ENCODE measurements at places on chromosomes 7 and 10.

DNA sequence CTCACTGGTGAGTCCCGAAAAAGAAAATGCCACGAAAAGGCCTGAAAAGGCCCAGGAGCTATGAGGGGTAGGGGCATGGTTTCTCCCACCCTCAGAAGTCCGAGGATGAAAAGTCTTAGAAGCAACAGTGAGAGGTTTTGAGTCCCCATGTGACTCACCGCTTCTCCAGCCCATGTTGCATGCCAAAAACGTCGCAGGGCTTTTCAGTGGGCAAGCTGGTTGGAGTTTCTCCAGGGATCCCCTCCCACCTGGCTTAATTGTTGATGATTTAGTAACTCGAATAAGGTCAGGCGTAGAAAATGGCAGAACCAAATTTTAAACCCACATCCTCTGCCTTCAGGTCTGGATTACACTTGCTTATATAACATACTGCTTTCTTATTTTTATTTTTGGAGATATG is 96.3 kb upstream of the ARMC3 start:
- DNase-seq, result no peak

DNA sequence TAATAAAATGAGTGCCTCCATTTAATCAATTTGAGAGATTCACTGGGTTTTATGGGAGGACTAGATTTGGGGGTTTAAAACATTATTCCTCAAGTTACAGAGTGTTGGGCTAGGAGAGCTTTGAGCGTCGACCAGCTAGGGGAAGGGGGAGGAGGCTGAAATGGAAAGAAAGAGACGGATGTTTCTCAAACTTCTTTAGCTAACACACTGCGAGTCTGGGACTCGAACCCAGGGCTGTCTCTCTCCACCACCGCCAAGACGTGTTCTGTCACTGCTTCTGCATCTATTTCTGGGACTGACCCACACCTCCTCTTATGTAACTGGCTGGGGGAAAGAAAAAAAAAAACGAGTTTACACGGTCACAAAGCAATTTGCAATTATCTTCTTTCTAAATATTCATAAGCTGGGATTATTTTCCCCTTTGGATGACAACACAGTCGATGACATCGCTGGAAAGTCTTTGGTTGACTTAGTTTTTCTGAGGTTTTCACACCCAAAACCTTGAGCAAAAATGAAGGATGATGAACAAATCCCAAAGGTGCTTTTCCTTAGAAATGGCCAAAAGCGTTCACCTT is 27.2 kb downstream of the CHST15 start:
- DNase-seq, result no peak

DNA sequence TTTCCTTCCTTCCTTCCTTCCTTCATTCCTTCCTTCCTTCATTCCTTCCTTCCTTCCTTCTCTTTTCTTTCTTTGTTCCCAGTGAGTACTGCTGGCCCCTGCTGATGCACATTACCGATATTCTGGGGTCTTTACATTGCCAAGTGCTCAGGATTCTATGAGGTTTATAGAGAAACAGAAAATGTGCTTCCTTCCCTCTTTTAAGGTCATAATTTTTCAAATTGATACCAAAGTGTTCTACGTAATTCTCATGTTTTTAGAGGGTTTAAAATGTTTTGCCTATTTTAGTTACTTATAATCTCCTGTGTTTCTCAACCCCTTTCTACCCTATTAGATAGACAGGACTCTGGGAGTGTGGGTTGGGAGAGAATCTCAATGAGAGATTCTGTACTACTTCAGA is 291.2 kb downstream of the HDAC9 start:
- no peak for DNase-seq

GRCh38 chr10:30185916-30186315 is 126.5 kb upstream of the JCAD start:
- DNase-seq, result no peak

DNA sequence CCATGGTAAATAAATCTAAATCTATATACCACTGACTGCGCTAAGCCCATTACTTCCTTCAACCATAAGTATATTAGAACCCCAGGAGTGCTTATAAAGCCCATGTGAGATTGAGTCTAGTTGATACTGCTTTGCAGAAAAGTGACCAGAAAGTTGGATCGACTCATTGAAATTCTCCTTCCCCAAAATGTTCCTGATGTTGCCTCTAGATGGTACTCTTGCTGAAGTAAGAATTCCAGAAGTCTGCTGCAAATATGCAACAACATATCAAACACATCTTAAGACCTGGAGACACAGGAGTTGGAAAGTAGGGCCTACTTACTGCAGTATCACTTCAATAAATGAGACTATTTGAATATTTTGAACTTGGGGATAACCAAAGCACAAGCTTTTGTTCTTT is 550.8 kb downstream of the IPMK start:
- no peak for DNase-seq

GRCh38 chr10:3995302-3996210 is 210.5 kb upstream of the KLF6 start:
- no peak for DNase-seq

DNA sequence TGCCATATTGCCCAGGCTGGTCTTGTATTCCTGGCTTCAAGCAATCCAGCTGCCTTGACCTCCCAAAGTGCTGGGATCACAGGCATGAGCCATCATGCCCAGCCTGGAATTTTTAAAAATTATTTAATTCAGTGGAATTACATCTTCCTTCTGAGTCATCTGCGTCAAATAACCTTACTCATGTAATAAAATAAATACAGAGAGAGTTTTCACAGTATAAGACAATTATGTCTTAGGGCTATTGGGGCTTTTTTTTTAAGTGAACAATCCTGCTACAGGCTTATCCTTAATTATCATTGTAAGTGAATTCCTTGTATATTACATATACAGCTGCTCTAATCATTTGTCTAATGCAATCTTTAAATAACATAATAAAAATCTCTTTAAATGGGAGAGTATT is 108.3 kb downstream of the MAPK8 start:
- DNase-seq, result no peak

DNA sequence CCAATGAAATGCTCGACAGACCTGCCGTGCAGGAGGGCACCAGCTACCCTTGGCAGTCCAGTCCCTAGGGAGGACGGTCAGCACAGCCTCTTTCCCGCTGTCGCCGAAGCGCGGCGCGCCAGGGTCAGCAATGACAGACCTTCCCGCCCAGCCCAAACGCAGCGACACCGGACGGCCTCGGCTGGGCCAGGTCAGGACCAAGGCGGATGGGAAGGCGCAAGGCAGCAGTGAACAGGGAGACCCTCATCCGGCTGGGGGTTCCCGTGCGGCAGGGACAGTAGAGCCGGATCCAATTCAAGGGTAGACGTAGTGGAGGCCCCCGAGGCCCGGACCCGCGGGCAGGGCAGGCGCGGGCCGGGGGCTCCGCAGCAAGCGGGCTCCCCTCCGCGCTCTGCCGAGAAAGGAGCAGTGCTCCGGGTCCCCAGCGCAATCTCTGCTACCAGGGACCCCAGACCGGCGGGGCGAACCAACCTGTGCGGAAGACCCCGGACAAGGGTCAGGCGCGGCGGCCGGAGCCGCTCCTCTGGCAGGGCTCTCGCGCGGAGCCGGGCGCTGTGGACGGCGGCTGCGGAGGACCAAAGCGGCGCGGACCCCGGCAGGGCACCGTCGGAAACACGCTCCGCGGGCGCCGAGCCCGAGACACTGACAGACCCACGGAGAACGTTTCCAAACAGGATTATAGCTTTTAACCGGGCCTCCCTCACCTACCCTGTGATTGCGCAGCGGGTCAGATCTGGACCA is at the start of gene SEC31B:
TSS of gene SEC31B (minus strand) at position 551 of the 741 bp plus-strand sequence. CDS start 2,909 bp downstream, outside the sequence.
- no peak for DNase-seq

DNA sequence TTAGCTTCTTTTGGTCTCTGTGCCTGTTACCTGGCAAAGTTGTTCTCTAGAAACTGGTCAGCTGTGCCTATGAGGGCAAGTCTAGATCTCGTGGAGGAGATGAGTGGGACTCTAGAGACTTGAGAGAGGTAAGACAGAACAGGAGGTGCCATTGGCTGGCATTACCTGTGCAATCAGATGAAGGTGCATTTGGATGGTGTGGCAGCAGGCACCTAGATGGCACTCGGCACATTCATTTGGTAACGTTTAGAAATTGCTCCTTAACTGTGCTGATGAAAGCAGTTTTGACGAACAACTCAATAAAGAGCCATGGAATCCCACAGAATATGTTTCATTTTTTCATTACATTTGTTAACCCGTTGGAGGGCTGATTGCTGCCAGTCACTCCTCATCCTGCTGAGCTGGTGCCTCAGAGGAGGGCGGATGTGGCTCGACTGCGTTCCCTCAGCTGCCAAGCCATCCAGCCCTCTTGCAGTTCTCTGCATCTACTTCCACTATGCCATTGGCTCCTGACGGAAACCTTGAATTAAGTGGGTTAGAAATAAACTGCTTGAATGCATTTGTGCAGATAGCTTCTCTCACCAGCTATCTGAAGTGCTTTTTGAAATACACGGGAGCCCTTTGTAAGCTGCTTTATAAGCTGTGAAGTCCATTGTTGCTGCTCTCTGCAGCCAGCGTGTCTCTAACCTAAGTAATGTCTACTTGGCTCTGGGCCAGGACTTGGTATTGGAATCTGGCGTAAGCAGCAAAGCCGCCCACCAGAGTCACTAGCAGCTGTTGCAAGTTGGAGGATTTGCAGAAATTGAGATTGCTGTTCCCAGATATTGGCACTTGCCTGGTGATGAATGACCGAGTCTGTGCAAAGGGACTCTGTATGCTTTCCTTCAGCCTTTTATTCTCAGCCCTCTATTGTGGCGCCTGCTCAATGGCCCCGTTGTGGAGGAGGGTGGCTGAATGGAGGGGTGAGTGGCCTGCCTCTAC is 87.4 kb downstream of the LRRC4 start:
- DNase-seq, result no peak
